ENCODE measurements at places on chromosomes 16 and 17.

- DNase-seq: no peak
Measured at GRCh38 chr17:9057310-9057709, 36.0 kb downstream of the NTN1 start.

DNA sequence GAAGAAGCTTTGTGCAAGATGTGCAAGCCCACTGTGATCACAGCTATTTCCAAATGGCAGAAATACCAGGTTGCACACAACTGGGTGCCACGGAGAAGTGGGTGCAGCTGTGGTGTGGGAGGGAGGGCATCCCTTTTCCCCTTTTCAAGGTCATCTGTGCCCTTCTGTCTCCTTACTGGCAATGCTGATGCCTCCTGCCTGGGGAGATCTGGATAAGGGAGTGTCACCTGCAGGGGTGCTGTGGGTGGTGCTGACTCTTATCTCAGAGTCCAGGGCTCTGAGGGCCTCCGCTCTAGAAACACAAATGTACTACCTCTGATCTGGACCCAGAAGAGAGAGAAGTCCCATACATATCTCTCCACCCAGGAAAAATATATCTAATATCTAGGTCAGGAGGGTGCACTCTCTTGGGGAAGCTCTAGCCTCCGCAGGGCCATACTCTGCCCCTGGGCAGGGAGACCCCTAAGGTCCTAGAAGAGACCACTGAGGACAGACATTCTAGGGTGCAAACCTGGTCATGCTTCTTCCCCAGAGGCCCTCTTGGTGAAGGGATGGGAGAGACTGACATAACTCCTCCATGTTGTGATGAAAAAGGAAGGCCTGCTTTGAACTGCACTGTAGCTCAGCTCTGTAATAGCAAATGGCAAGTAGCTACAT lies 18.5 kb downstream of the NPRL3 start:
- DNase-seq: no peak

DNA sequence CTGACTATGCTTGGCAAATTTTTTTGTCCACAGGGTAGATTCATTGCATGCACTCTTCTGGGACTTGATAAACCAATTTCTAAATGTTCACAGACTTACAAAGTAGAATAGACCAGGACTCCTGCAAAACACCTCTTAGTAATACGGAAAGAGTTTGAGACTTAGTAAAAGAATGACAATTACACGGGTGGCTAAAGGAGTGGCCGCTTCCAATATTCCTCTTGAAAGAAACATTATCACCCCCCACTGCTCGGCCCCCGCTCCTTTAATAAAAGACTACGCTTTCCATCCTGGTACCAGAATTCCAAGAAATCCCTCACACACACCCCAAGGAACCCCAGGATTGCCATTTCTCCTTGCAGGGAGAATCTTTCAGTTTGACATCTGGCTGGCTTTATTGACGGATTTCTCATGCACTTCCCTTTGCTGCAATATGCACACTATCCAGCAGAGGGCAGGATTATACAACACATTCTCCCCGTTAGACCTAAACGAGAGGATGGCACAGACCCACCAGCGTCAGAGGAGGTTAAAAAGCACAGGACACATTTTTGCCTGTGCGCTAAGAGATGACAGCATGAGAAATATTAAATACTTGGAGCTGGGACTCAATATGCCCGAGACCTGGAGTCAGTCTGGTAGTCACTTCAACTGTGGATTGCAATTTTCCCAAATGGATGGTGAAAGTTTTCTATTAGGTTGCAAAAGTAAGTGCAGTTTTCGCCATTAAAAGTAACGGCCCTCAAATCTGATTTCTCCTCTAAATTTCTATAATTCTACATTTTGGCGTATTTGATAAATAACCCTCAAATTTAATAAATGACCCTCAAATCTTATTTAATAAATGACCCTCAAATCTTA lies 46.6 kb upstream of the NUDT7 start:
- DNase-seq: peak; percentile 4

DNA sequence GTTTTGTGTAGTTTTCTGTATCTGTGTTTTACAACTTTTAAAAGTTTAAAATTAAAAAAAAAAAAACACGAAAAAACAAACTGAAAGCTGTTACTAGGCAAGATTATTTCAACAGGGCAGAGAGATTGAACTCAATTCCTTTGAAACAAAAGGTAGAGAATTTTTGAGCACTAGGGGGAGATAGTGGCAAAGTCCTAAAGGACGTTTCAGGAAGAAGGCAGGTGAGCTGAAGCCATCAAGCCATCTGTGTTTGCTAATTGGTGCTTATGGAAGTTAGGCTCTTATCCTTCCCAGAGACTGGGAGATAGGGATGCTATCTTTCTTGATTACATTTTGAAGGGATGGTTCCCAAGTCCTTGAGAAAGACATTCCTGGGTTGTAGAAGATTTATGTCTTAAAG lies 70.6 kb upstream of the CLEC3A start:
- DNase-seq: no peak

GRCh38 chr16:30113711-30114333 lies 485 bp upstream of the GDPD3 start:
- no peak for DNase-seq

- no peak for DNase-seq
Measured at GRCh38 chr16:27248036-27248435, 20.5 kb downstream of the NSMCE1 start.

GRCh38 chr17:50264263-50265113 lies 9.8 kb upstream of the TMEM92 start:
- DNase-seq: no peak

DNA sequence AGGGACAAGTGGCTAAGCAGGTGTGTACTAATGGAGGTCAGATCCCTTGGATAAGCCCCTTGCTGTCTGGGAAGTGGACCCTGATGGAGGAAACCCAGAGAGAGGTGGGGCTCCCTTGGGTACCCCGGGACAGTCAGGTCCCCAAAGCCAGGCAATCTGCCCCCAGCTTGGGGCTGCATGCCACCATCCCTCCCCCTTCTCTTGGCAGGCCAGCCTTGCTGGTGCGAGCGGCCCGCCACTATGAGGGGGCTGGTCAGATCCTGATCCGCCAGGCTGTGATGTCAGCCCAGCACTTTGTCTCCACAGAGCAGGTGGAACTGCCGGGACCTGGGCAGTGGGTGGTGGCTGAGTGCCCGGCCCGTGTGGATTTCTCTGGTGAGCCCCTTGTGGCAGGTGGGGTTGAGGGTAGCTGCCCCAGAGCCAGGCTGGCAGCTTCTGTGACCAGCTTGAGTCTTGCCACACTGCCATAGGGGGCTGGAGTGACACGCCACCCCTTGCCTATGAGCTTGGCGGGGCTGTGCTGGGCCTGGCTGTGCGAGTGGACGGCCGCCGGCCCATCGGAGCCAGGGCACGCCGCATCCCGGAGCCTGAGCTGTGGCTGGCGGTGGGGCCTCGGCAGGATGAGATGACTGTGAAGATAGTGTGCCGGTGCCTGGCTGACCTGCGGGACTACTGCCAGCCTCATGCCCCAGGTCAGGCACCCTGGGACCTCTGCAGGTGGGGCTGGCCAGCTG lies 20.1 kb downstream of the FCSK start:
- DNase-seq: no peak

DNA sequence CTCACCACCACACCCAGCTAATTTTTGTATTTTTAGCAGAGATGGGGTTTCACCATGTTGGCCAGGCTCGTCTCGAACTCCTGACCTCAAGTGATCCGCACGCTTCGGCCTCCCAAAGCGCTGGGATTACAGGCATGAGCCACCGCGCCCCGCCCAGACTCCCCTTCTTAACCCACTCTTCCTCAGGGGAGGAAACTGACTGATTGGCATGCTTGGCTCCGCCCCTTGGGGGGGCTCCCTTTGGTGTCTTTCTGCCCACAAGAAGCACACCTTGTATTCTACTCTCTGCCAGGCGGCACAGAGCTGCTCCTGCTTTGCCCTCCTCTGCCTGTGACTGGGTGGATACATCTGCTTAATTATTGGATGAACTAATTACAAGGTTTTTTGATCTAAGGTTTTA lies 4.7 kb upstream of the ASGR2 start:
- DNase-seq: no peak

DNA sequence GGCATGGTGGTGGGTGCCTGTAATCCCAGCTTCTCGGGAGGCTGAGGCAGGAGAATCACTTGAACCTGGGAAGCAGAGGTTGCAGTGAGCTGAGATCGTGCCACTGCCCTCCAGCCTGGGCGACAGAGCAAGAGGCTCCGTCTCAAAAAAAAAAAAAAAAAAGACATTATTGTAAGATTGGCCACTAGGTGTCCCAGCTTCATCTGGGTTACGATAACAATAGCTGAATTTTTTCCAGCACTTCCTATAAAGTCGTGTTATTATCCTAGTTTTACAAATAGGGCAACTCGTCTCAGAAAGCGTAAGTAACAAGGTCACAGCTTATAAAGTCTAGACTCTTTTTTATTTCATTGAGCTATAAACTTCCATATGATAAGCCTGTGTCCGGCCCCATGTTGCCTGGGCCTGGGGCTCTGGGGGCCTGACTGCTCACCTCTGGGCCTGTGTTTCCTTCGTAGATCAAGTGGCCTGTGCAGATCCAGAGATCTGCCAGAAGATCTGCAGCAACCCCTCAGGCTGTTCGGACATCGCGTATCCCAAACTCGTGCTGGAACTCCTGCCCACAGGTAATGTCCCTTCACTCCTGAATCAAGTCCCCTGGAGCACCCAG lies 60.5 kb downstream of the SLC5A11 start:
- no peak for DNase-seq

DNA sequence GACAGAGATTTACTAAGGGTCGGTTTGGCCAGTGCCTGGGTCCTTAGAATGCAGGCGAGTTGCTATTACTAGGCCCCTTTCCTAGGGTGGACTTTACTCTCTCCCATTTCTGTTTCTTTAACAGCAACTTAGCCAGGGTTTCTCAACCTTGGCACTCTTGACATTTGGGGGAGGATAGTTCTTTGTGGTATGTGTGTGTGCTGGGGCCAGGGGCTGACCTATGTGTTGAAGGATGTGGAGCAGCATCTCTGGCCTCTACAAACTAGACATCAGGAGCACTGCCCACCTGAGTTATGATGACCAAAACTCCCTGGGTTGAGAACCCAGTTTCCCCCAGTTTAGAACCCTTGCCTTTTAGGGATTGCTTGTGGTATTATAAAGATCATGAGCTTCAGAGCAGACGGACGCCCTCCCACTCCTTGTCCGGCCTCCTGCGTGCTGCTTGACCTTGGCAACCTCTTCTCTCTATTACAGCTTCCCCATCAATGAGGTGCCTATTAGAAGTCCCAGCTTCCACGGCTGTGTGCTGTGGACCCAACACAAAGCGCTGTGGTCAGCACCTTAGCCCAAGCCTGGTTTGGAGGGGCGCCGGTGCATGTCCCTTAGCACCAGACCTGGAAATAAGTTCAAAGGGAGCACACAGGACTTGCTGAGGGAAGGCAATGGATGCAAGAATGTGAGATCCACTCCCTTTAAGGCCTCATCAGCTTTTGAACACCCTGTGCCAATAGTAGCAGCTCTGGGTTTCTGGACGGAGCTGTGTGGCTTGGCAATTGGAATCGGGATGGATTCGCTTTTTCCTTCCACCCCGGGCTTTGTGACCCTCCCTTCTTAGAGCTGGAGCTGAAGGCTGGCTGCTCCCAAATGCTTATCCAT lies 239.2 kb upstream of the MAF start:
- no peak for DNase-seq

DNA sequence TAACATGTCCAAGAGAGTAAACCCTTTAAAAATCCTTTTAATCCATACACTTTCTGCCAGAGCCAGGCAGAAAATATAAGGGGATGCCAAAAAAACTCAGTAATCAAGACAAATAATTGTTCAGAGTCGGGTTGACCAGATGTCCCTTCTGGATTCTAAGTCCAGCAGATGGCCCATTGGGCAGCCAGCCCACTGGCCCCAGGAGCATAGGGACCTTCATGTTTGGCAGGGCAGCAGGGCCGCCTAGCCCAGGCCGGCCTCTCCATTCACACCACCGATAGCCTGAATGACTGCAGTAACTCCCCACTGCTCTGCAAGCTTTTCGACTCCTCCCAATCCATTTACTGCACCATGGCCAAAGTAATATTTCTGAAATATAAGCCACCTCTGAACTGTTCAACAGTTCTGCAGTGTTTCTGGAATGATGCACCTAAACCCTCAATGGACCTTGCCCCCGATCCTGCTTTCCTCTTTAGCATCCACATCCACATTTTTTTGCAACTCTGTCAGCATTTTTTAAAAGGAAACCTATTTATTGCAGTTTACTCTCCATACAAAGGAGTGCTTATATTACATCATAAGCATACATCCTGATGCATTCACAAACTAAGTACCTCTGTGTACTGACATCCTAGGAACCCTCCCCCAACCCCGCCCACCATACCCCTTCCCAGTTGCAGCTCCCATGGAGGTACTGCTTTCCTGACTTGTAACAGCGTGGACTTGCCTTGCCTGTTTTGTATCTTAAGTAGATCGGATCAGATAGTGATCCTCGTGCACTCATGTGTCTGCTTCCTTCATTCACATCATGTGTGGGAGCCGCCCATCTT lies 46.4 kb downstream of the LDHD start:
- no peak for DNase-seq

DNA sequence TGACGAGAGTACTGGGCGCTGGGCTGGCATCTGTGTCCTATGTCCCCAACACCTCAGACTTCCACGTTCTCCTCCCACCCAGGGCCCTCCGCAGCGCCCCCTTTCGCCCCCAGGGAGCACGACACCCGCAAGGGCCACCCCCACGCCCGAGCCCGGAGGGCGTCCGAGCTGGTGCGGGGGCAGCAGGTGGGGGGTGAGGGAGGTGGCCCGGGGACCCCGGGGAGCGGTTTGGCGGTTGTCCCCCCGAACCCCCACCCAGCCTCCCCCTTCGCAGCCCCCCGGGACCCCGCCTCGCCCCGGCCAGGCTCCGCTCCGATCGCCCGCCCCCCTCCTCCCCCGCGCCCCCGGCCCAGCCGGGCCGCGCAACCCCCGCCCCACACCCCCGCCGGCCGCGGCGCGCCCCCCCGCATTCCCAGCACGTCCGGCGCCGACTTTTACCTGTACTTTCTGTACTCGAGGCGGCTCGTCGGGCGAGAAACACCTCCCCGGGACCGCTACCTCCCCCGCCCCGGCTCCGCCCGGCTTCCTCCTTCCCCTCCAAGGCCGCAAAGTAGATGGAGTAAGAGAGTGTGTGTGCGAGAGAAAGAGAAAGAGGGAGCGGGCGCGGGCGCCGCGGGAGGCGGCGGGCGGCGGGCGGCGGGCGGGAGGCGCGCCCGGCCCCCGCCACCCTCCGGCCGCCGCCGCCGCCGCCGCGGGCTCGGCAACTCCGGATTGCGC lies 901 bp downstream of the CDYL2 start:
- no peak for DNase-seq

GRCh38 chr17:47120521-47121095 lies 68.5 kb downstream of the CDC27 start:
- no peak for DNase-seq

DNA sequence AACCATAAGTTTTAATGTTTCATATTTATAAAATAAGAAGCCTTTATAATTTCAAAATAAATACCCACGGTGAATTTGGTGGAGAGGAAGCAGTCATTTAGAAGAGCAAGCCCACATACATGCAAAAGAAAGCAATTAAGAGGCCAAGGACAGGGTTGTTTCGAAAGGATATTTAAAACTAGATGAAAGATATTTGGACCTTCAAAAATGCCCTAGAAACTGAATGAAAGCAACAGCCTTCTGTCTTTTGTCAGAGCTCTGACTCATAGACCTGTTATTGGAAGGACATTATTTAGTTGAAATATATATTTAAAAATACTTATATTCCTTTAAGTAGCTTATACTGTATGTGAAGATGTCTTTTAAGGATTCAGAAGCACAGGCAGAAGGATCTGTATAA lies 8.6 kb upstream of the METTL9 start:
- no peak for DNase-seq

- DNase-seq: no peak
Measured at GRCh38 chr16:58510776-58511628, 4.3 kb upstream of the SETD6 start.

- DNase-seq: no peak
Measured at GRCh38 chr17:9424071-9424640, 151.5 kb downstream of the STX8 start.
